ENCODE measurements at places on chromosomes 16 and 17.

GRCh38 chr17:4956493-4957061 is 5.7 kb downstream of the ENO3 start:
- DNase-seq, result no peak

DNA sequence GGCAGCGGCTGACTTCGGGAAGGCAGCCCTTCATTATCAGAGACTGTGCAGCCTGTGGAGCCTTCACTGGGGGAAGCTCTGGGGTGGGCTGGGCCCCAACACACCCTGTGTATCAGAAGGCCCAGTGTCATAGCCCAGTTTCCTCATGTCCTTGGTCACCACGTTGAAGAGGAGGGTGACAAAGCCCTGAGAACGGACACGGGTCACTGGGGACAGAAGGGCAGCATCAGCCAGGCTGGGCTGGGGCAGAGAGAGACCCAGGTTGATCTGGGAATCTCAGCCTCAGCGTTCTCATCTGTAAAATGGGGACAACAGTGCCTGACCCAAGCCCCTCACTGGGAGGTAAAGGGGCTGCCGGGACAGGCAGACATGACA is 19.3 kb downstream of the B9D1 start:
- no peak for DNase-seq

- DNase-seq, result peak; percentile 95
Measured at GRCh38 chr17:29591737-29592608, 959 bp upstream of the ANKRD13B start.

DNA sequence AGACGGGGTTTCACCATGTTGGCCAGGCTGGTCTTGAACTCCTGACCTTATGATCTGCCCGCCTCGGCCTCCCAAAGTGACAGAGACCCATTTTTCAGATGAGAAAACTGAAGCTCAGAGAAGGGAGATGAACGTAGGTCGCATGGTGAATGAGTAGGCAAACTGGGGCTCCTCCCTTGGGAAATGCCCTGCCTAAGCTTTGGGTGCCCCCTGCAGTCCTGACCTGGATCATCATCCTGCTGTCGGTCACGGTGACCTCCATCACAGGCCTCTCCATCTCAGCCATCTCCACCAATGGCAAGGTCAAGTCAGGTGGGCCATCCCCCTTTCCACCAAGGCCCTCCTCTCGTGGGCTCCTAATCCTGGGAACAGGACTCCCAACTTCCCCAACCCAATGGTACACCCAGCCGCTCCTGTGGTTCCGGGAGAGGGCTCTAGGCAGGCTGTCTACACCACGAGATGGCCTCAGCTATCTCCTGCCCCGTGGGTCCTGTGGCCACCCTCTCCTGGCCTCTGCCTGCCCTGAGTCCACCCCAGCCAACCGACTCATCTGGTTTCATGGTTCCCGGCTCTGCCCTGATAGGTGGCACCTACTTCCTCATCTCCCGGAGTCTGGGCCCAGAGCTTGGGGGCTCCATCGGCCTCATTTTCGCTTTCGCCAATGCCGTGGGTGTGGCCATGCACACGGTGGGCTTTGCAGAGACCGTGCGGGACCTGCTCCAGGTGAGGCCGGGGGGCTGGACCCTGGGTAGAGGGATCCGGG is 4.7 kb downstream of the SLC12A3 start:
- no peak for DNase-seq

GRCh38 chr17:33033176-33033575 is 41.5 kb downstream of the SPACA3 start:
- DNase-seq, result no peak

DNA sequence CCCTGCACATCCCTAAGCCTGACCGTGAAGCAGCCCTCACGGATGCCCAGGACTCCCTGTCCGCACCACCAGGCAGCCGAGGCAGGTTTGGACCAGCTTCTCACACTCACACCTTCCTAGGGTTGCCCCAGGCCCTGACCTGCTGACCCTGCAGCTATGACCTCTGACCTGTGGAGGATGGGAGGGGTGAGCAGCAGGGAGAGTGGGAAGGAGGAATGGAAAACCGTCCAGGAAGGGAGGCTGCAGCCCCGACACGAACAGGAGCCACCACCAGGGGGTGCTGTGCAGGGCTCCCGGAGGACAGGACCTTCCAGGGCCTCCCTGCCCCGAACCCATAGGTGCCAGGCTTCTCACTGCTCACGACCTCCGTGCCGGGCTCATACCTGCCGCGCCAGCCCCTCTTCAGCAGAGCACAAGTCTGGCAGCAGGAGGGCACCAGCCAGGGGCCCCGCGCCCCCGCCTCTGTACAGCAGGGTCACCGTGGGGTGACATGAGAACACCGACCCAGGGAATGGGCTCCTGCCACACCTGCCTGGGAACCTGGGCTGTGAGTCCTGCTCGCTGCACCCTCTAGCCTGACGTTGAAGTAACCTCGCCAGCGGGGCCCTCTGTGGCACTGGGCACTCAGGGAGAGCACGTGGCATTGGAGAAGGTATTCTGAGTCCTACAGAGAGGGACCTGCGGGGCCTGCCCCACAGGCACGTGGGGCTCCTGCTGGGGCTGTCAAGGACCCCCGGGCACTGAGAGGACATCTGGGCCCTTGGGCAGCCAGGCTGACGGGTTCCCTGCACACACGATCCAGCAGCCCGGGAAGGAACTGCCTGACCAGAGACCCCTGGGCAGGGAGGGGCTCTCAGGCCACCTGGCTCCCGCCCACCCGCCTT is 37.6 kb downstream of the CTU2 start:
- DNase-seq, result peak; percentile 48

DNA sequence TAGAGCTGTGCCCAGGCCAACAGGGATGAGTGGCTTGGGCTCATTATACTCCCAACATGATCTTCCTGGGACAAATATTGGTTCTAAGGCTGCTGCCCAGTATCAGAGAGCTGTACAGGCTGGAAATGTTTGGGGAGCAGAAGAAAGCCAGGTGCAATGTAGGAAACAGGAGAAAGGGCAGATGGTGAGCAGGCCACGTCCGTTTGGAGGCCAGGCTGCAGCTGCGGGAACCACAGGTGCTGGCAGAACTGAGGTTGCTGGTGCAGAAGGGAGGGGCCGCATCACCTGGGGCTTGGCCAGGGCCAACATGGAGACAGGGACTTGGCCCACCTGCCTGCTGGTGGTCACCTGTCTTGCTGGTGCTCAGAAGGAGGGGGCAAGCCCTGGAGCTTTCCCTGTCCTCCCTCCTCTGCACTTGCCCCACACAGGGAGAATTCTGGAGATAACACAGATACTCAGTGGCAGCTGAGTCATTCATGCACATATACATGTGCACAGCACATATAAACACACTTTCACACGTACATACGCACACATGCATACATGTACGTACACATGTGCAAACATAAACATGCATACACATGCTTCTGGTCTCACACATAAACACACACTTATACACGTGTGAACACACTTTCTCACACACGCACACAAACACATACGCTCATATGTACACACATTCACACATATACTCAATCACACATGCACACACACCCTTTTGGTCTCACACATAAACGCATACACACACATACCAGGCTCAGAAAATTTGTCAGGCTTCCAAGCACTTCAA is 67.7 kb downstream of the WSCD1 start:
- DNase-seq, result no peak

GRCh38 chr16:81610144-81610842 is 165.7 kb downstream of the CMIP start:
- peak; percentile 74 for DNase-seq
